ENCODE measurements at places on chromosomes 16 and 17.

DNA sequence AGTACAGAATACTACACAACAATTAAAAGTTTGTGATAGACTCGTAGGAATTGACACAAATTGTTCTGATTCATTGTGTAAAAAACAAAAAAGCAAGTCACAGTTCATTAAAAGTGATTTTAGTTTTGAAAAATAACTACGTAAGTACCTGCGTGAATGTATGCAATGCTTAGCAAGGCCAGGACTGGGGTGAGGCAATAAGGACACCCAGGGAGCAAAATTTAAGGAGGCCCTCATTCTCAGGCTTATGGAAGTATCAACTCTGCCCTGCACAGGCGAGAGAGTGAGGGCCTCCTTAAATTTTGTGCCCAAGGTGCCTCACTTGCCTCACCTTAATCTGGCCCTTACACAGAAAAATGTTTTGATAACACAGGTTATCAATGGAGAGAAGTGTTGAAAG lies 31.4 kb downstream of the NOG start:
- no peak for DNase-seq

GRCh38 chr17:20920095-20920814 lies 122.6 kb downstream of the USP22 start:
- no peak for DNase-seq

DNA sequence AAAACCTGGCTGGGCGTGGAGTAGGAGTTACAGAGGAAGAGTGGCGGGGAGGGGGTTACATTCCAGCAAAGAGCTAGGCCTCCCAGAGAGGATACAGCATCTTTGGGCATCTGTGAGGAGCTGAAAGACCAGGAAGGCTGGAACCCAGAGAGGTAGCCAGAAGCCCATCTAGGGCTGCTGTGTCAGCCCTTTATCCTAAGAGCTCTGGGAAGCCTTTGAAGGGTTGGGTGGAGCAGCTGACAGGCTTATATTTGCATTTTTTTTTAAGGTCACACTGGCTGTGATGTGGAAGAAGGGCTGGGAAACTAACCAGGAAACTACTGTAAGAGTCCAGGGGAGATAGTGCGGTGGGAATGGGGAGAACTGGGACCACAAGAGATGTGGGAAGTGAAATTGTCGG lies 6.8 kb upstream of the CNOT1 start:
- DNase-seq = no peak

- no peak for DNase-seq
These were observed 94.4 kb downstream of the STXBP4 start for GRCh38 chr17:55062921-55063320.

GRCh38 chr16:81117436-81117835 lies 21.2 kb upstream of the GCSH start:
- DNase-seq = no peak

DNA sequence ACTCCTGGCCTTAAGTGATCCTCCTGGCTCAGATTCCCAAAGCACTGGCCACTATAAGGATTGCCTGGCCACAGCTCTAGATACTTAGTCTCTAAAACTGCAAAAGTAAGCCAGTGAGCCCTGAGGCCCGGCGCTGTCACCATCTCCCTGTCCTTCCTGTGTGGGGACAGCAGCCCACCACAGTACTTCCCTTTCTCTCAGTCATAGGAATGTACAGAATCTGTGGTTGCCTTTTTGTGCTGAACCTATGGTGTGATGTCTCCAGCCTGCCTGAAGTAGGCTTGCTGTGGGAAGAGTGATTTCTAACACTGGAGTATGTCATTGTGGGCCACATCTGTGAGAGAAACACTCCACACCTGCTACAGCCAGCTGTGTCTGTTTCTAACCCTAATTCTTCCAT lies 24.7 kb downstream of the NTAN1 start:
- DNase-seq = no peak

DNA sequence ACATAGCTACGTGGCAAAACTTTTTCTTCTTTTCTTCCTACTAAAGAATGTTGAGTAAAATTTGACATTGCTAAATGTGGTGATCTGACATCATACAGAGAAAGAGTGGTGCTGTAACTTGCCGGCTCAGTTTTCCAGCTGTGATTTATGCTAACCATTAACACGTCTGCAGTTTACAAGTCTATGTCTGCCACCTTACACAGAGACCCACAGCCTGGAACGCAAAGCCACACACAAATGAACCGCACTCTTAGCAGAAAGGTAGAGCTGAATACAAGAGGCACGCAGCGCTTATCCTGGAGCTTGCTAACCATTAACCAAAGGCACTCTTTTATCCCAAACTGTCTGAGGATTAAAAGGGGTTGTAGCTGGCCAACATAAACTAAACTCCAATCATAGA lies 31.9 kb downstream of the CACNG1 start:
- DNase-seq = no peak

DNA sequence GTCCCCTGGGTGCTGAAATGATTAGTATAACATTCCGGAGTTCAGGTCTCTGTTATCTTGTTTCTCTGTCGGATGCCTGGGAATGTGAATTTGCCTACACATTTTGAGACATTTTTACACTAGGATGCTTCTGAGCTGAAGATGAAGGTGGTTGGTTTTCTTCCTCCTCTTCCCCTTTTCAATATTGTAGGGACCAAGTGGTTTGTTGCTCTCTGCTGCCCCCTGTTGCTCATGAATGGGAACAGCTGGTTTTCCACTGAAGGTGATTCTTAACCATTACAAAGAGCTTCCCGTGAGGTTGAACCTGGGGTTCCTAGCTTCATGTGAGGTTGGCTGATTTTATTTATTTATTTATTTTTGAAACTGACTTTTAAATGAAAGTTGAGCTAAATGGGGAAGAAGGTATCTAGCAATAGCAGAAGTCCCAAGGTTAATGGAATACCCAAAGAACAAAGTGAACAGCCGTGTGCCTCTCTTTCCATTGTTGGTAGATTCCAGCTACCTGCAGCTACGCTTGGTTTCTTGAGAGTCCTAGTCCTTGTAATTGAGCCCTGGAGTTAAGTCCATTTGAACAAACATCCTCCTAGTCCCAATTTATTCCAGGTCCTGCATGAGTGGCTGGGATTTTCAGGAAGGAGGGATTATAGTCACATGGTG lies 983.9 kb upstream of the EEF2KMT start:
- no peak for DNase-seq

DNA sequence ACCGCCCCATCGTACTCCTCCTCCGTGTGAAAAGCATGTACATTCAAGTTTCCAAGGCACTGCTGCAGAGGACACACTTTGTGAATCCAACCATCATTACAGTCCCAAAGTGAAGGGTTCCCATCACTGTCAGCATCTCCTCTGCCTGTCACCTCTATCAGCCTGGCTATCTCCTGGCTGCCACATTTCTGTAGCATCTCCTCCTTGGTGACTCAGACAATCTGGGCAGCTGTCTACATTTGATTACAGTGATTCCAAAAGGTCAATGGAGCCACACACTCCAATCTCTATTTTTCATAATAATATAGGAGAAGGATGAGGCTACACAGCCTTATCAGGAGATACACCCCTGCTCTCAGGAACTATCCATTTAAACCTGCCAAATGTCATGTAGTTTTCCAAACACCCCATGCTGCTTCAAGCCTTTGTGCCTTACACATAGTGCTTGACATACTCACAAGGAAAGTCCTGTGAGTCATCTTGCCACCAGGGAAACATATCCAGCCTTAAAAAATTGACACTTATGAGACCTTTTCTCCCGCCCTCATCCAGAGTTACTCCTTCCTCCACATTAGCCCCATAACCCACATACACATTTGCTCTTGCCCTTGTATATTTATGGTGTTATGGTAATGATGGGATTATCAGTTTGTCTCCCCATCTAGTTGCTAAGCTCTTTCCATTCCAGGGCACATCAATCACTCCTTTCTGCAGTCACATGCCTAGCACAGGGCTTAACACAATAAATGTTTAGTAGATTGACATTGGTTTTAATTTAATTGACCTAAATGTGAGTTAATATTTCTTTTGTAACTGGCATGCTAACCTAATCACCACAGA lies 250.1 kb upstream of the CDH5 start:
- no peak for DNase-seq

DNA sequence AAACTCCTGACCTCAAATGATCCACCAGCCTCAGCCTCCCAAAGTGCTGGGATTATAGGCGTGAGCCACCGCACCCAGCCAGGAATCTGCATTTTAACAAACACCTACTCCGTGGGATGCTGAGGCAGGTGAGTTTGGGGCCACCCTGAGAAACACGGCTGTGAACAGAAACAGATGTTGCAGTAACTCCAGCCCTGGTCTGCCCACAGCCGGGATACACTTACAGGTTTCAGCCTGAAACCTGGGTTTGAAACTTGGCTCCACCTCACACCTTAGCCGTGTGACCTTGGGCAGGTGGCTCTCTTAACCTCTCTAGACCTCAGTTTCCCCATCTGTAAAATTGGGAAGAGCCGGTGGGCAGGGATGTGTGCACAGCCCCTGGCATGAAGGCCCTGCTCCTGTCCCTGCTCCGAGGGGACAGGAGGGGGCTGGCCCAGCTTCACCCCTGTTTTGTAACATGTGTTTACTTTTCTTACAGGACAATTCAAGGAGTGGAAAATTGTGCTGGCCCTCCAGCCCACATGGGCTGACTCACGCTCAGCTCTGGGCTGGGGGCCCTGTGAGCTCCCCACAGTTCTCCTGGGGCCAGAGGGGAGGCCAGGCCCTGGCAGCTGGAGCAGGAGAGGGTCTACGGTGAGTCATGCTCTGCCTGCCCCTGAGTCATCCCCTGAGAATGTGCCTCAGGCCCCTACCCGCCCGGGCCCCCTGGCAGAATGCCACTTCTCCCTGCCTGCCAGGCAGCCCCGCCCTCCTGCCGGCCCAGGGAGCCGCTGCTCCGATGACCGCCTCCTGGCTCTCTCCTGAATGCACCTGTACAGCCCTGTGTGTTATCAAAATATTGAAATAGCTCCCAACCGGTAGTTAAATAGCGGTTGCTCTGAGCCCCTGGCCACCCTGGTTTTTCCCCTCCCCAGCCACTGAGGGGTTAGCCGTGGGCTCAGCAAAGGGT lies 7.7 kb upstream of the PPL start:
- no peak for DNase-seq

DNA sequence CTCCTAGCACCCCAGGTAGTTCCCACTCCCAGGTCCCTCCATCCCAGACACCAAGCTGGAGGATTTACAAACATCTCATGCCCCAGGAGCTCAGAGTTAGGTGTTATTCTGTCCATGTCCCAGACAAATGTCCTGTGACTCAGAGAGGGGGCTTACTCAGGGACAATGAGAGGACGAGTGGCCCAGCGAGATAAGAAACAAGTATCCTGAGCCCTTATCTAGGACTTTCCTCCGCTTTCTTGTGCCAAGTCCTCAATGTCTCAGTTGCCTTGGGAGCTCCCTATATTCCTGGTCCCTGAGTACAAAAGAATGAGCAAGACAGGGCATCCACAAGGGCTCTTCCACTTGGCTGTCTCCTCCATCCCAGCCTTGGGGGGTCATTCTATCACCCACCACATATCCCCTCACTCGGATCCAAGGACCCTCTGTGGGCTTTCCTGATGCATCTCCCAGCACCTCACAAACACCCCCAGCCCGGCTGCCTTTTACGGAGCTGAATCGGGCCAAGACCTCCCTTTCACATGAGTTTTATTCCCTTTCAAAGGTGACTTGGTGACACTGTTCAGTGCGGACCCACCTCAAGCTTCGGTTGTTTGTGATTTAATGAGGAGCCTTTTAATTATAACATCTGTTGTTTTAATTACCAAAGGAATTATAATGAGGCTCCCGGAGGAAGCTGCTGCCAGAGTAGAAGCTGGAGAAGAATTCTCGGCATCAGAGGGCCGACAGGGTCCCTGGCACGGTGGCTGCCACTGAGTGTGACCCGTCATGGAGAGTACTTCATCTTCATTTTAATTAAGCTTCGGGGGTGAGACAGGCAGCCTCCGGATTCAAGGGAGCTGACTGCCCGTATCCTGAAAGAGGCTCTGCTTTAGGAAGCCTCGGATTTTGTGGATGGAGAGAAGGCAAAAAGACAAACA lies 121.5 kb downstream of the WSCD1 start:
- no peak for DNase-seq

DNA sequence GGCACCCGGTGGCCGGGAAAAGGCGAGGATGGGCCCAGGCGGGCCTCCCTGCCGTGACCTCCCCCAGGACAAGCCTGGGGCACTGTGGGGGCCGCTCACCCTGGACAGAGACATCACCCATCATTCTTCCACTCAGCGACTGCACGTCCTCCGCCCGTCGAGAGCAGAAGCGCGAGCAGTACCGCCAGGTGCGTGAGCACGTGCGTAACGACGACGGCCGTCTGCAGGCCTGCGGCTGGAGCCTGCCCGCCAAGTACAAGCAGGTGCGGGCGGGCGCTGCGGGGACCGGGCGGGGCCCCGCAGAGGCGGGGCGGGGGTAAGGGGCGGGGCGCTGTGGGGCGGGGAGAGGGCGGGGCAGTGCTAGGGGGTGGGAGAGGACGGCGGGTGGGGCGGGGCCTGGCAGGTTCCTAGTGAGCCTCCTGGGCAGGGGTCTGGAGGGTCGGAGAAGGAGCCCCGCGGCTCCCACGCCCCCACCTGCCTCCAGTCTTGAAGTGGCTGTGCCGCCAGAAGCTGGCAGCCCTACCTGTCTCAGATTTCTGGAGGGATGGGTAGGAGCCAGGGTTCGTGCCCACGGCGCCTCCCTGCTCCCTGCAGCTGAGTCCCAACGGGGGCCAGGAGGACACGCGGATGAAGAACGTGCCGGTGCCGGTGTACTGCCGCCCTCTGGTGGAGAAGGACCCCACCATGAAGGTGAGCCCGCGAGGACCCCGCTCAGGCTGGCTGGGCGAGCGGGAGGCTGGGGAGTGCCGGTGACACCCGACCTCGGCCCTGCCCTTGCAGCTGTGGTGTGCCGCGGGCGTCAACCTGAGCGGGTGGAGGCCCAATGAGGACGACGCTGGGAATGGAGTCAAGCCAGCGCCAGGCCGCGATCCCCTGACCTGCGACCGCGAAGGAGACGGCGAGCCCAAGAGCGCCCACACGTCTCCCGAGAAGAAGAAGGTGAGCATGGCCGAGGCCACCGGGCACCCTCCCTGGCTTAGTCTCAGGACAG lies 7.5 kb downstream of the NME3 start:
- no peak for DNase-seq

DNA sequence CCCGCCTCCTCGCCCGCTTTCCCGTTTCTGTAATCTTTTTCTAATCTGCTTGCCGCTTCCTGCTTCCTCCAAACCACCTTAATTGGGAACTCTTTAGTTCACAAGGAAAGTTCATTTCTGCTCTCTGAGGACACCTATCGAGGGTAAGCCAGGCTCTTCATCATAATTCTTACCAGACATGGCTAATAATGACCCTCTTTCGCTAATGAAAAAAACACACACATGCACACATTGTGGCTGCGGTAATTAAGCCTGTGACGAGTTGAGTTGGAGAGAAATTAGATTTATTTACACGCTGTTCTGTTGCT lies 100.6 kb downstream of the ZNF423 start:
- DNase-seq = no peak

DNA sequence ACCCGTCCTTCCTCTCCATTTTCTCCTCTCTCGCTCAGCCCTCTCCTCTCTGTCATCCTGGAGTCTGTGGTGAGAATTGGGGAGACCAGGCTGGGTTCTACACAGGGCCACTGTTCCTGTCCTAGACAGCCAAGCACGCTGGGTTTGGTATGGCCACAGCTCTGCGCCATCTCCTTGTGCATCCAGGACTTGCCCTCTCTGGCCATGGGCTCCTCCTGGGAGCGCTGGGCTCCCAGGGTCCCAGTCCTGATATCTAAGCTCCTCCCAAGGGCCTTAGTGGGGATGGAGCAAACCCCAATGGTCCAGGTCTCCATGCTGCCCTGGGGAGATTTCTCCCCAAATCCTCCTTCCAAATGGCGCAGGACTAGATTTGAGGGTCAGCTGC lies 27.2 kb upstream of the ITGA3 start:
- DNase-seq = no peak
